ENCODE measurements at places on chromosomes 4 and X.

DNA sequence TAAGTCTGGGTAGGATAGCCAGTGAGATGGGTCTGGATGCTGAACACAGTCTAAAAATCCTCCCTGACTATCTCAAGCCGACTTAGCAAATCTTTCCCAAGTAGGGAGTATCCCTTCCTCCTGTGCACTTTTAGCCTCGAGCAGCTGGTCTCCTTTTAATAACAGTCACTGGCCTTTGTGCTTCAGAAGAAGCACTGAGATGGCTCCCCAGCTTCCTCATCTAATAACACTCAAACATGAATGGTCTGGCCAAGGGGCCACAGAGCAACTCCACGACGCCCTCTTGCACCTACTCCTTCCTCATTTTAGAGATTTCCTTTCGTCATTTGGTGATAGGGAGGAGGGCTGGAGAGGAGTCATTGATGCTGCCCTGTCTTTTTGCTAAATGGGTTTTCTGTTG, 78.8 kb upstream of the TMEM150C start:
- DNase-seq = no peak

- DNase-seq = no peak
Observed at GRCh38 chrX:95218976-95219375, 1465.7 kb upstream of the DIAPH2 start.

DNA sequence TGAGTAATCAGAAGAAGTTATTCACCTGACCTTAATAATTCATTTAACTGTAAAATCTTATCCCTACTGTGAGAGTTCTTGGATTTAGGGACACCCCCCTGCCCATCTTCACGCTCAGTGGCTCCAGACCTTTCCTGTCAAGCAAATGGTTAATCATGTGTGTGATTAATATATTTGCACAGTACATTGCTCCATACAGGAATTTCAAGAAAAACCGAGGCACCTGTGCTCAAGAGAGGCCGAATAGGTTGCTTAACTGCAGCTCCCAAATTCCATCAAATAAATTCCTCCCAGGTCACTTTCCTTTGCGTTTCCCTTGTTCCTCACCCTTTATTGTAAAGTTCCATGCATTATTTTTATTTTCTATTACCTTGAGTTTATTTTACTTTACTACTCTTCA, 119.5 kb downstream of the STOX2 start:
- DNase-seq = no peak

DNA sequence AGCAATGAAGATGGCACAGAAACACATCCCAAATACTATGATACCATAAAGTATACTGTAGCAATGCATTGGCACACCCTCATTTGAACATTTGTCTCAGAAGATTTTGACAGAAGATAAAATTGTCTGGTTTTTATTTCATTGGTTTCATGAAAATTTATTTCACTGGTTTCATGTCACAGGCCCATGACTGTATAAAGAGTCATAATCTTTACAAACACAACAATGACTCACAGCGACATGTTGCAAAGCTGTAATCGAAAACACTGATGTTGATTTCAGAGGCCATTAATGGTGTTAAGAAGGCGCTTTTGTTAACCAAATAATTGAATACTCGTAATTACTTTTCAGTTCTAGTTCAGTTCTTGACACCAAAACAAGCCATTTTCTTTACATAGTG, 8.1 kb upstream of the DTHD1 start:
- DNase-seq = no peak

GRCh38 chrX:116462822-116463221, at the start of gene CT83:
Gene CT83 (minus strand): TSS chrX:116462976. CDS start chrX:116462856, 120 bp downstream.
- no peak for DNase-seq

DNA sequence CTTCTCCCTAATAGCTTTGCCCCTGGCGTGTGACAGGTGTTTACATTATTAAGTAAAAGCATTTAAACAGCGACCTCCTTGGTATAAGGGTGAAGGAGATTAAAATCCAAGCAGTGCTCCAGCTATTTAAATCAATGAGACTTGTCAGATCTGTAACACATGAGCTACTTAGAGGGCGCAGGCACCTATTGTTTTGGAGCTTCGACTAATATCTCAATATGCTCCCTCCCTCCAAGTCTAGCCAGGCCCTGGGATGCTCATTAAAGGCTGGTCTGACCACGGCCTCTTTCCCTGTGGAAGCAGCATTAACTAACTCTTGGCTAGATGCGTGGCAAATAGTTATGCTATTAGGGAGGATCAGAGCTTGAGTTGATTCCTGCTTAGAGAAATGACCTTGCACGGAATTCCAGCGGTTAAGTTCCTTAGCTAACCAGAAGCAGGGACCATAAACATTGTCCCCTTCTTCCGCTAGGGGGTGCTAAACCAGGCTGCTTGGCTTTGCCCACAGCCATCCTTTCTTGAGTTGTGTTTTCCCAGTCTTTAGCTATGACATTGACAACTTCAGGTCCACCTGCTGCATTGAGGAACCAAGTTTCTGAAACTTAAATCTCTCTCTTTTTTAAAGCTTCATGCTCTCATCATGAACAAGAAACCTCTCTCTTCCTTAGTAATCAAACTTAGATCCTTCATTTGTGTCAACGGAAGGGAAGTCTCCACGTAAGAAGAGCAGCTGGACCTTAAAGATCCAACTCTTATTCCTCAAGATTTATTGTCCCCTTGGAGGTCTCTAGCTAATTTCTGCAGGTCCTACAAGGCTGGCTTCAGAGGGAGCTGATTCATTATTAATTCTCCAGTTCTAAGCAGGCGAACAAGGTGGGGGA, 80.7 kb upstream of the IGFBP7 start:
- DNase-seq = no peak

GRCh38 chr4:101972791-101973190, 182.3 kb downstream of the BANK1 start:
- DNase-seq = no peak

GRCh38 chr4:15197005-15197404, 194.7 kb downstream of the CPEB2 start:
- no peak for DNase-seq

- no peak for DNase-seq
Observed at GRCh38 chr4:129246145-129246544, 150.2 kb downstream of the C4orf33 start.

- DNase-seq = no peak
Observed at GRCh38 chr4:114284629-114285028, 305.2 kb upstream of the ARSJ start.

- DNase-seq = no peak
Observed at GRCh38 chrX:133726211-133726630, 259.2 kb downstream of the GPC3 start.

DNA sequence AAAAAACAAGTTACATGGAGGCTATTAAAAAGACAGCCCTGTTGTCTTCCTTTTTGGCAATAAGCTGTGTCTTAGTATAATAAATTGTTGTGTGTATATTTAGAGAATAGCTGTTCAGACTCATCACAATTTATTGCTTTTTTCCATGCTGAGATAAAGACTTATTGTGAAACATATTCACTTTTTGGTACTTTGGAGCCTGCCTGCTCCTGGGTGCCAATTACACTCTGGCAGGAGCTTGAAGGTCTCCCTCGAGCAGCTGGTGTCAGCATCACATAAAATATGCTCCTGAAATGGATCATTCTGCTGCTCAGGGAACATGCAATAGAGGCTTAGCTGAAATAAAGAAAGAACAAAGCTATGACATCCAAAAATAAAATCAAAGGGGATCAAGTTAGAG, 211.6 kb upstream of the DKK2 start:
- peak; percentile 81 for DNase-seq

DNA sequence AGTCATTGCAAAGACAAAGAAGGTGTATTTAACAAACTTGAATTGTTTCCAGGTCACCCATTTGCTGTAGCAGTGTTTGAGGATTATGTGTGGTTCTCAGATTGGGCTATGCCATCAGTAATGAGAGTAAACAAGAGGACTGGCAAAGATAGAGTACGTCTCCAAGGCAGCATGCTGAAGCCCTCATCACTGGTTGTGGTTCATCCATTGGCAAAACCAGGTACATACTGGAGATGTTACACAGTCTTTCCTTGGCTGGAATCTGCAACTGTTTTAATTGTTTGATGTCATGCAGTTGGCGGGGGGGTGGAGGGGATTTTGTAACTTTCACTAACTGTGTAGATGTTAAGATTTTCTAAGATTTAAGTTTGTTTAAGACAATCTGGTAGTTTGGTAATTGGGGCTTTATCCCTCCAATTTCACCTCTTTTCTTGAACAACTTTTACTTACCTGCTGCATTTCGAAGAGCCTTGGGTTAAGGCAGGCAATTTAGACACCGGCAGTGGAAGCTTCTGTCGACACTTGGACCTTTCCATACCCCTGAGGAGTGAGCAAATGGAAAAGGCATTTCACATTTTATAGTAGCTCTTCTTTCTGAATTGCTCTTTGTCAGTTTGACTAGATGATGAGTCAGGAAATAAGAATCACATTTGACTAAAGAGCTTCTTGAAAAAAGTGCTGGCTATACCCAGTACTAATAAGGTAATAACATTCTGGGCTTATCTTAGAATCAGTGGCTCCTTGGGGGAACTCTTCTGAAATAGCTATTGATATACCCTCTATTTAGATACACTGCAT, 67.4 kb downstream of the EGF start:
- DNase-seq = no peak

- DNase-seq = peak; percentile 86
Observed at GRCh38 chrX:73855546-73855945, 292.5 kb downstream of the CHIC1 start.

- DNase-seq = no peak
Observed at GRCh38 chr4:6634746-6635145, 5.7 kb upstream of the MRFAP1 start.

GRCh38 chr4:131459430-131460101, 1689.5 kb upstream of the PCDH10 start:
- no peak for DNase-seq

Measured in sigmoid colon (tissue), 7 donors.